Central memory CD4-positive, alpha-beta T cell (primary cell): ENCODE measurements at places on chromosomes 4 and X.

GRCh38 chr4:130214268-130214667, 1118.3 kb downstream of the C4orf33 start:
- no peak for DNase-seq

- no peak for DNase-seq
Measured at GRCh38 chr4:181477591-181477990, 765.6 kb upstream of the TENM3 start.

- no peak for DNase-seq
Measured at GRCh38 chr4:68466185-68466584, 18.9 kb downstream of the TMPRSS11E start.

- no peak for DNase-seq
Measured at GRCh38 chr4:151567056-151567455, 158.1 kb downstream of the FHIP1A start.

DNA sequence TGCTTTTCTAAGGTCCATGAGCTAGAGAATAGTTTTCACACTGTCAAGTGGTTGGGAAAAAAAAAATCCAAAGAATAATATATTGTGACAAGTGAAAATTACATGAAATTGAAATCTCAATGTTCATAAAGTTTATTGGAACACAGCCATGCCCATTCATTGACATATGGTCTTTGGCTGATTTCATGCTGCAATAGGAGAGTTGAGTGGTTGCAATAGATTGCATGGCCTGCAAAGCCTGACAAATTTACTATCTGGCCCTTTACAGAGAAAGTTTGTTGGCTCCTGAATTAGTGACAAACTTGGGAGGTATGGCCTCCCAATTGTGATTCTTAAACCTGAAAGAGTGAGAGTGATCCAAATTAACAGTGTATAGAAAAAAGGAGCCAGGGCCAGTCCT, 115.5 kb upstream of the FAM9C start:
- DNase-seq: no peak

DNA sequence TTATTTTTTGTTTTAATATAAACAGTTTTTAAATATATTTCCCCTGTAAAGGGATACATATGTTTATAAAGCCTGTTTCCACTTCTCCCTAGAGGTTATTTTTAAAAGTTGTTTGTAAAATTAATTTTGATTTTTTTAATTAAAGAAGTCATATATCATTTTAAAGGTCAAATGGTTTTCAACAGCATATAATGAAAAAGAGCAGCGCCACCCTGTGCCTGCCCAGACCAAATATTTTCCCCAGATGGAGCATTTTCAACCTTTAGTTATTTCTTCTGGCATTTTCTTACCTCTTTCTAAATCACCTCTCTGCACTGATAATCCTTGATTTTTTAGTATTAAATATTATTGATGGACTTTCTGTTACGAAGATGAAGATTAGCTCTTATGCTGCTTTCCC, 21.0 kb downstream of the MSX1 start:
- no peak for DNase-seq

GRCh38 chr4:70183168-70183939, 12.2 kb upstream of the ODAM start:
- no peak for DNase-seq

GRCh38 chrX:10142041-10142599, 14.7 kb upstream of the CLCN4 start:
- DNase-seq: no peak
